ENCODE measurements at places on chromosomes 7 and 10. TPM values are rescaled to one million over a fixed set of nuclear protein-coding genes. Genes with fewer than 3 reads are reported as not detected.

The AFAP1L2 gene
- 4.9 TPM for total RNA-seq

DNA sequence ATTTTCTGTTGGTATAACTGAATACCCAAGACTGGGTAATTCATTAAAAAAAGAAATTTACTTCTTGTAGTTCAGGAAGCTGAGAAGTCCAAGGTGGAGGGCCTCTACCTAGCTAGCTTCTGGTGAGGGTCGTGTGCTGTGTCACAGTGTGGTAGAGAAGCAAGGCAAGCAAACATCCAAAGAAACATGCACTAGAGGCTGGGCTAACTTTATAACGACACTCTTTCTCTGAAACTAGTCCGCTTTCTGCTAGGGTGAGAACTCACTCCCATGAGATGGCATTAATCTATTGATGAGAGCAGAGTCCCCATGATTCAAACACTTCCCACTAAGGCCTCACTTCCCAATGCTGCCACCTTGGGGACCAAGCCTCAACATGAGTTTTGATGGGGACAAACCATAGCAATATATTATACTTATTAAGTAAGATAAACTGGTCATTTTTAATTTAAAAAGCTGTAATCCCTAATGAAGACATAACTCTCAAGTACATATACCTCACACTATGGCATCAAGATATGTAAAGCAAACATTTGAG, 50.8 kb downstream of the PHYHIPL start:
- DNase-seq = no peak

DNA sequence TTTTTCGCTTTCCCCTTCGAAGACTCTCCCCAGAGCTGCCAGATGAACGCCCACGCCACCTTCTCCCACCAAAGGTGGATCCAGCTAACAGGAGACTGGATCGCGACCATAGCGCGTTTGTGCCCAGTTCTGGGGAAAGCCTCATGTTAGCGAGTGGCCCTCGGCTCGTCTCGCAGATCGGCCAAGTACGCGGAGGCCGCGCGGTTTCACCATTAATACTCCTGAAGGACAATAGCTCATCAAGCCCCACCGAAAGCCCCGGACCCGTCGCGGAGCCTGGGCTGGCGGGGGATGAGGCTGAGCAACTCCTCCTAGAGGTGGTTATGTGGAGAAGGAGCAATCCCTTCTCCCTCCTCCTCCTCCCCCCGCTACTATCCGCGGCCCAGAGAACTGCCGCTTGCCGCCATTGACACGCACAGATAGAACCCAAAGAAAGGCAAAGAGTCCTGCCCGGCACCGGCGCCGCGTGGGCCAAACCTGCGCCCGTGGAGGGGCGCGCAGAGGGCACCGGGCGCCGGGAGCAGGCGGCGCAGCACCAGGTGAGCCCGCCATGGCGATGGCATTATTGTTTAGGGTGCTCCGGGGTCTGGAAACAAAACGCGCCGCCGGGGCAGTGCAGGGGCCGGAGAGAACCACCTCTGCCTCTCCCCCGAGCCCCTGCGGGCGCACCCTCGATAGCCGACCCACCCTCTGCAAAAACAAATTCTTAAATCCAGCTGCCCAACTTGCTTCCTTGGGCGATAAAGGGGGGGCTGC, at the start of gene MACROH2A2:
Gene MACROH2A2, plus strand, starts transcription at position 385 of the 756 bp plus-strand sequence. CDS start 22,813 bp downstream, outside the sequence.
- DNase-seq = peak; percentile 27

DNA sequence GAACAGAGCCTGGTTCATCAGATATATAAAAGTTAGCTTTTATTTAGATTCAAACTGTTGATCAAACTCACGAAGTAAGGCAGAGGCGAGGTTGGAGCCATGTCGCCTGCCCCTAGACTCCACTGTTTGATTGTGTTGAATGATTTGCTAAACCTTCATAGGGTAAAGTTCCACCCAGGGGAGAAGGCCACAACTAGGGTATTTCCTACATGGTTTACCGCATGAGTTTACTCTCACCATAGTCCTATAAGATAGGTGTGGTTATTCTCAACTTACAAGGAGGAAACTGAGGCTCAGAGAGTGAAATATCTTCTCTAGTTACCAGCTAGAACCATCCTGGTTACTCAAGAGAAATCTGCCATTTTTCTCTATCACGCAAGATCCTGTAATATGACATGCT, 31.8 kb downstream of the ARHGAP22 start:
- DNase-seq = no peak

DNA sequence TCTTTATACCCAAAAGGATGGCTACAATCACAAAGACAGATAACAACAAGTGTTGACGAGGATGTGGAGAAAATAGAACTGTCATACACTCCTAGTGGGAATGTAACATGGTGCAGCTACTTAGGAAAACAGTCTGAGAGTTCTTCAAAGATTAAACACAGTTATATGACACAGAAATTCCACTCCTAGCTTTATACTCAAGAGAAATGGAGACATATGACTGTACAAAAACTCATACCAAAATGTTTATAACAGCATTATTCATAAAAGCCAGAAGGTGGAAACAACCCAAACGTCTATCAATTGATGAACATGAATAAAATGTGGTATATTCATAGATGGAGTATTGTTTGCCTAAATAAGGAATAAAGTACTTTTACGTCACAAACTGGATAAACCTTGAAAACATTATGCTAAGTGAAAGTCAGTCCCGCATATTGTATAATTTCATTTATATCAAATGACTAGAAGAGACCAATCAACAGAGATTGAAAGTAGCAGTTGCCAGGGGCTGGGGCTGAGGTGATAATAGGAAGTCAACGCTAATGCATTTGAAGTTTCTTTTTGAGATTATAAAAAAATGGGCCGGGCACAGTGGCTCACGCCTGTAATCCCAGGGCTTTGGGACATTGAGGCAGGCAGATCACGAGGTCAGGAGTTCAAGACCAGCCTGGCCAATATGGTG, 61.6 kb upstream of the SRPK2 start:
- no peak for DNase-seq

- DNase-seq = peak; percentile 12
These were observed 52.0 kb downstream of the ABCC2 start for GRCh38 chr10:99834410-99834809.

- peak; percentile 68 for DNase-seq
These were observed 21.6 kb upstream of the TSPAN33 start for GRCh38 chr7:129122751-129123509.

The C10orf90 gene
- not detected for total RNA-seq

All from activated CD8-positive, alpha-beta T cell treated with anti-CD3 and anti-CD28 coated beads for 36 hours (primary cell).